Hair follicular keratinocyte (primary cell): ENCODE measurements at places on chromosomes 16 and 17. TPM values are rescaled to one million over a fixed set of nuclear protein-coding genes. Genes with fewer than 3 reads are reported as not detected.

DPEP3 gene
- 0.27 TPM in 1 of 2 replicates, not detected in the other for total RNA-seq

HOXB9 gene
- not detected in 2 replicates for total RNA-seq

P2RX5 gene
- 1.0 and 1.7 TPM in 2 replicates for total RNA-seq

TRIM47 gene
- total RNA-seq: 40.9 and 68.3 TPM in 2 replicates

PLXDC1 gene
- 0.08 TPM in 1 of 2 replicates, not detected in the other for total RNA-seq

QPRT gene
- 6.2 and 8.3 TPM in 2 replicates for total RNA-seq

ITGA3 gene
- total RNA-seq: 813 and 1,408 TPM in 2 replicates
